Kidney epithelial cell (primary cell): ENCODE measurements at places on chromosomes 6 and 20. TPM values are rescaled to one million over a fixed set of nuclear protein-coding genes. Genes with fewer than 3 reads are reported as not detected.

The TMEM217 gene
- total RNA-seq: 2.0 and 4.0 TPM in 2 replicates

DNA sequence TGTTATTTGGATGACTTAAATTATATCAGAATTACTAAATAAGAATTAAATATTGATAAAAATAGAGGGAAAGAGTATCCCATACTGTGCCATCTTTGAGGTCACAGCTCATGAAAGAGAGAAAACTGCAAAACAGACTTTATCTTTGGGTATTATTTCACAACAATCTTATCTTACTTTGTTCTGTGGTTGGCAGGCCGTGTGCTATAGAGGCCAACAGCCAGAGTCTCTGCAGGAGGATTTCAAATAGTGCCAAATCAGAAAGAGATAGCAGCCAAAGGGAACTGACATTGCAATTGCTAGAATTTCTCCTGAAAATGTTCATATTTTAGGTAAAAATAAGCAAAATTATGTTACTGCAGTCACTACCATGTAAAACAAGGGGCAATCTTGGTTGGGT lies 354.2 kb downstream of the GRIK2 start:
- DNase-seq: no peak

- DNase-seq: no peak
These were observed 2.9 kb upstream of the MDGA1 start for GRCh38 chr6:37700620-37700973.

DNA sequence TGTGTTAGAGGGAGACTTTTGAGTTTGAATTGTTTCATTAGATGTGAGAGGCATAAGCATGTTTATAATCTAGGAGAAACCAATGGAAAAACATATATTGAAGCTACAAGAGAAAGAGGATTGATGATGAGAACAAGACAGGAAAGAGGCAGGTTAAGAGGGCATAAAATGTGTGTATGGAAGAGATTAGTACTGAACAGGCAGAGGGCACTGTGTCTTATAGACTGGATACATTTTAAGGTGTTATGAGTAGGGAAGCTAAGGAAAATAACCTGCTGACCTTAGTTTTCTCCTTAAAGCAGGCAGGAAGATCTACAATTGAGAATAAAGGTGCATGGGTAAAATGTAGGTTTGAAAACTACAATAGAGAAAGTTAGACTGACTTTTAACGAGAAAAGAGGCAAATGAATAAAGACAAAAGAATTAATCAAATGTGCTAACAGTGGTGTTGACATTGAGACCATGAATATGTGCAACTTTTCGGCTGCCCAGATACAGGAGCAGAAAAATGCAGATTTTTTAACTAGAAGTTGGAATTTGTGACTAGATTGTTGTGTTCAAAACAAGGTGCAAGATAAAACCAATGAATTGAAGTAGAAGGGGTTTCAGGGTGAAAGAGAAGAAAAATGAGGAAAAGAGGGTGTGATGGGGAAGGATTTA lies 846.3 kb downstream of the HACE1 start:
- DNase-seq: no peak

GRCh38 chr20:50048420-50049166 lies 64.4 kb downstream of the UBE2V1 start:
- DNase-seq: no peak

The DEFB128 gene
- not detected in 2 replicates for total RNA-seq

GRCh38 chr20:50381075-50381732 lies 129.0 kb upstream of the PTPN1 start:
- DNase-seq: no peak

The NR2E1 gene
- total RNA-seq: not detected in 2 replicates

- peak; percentile 14 for DNase-seq
These were observed 376.1 kb downstream of the UTRN start for GRCh38 chr6:144661116-144661806.

- no peak for DNase-seq
These were observed 79.0 kb downstream of the ADTRP start for GRCh38 chr6:11699576-11699975.

DNA sequence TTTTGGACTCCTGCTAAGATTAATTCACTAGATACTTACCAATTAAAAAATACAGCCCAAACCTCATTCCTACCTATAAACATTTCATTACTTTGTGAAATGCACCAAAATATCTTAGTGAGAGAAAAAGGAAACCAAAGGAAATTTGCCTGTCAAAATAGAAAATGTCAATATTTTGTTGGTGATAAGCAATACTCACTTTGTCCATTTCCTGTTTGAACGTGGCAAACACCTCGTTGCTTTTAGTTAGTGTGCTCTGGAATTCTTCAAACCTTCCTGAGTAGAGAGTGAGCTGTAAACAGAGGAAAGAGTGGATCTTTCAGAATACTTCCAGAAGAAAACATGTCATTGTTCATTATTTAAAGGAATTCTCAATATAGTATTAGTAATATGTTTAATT lies 44.2 kb downstream of the TXLNB start:
- no peak for DNase-seq

DNA sequence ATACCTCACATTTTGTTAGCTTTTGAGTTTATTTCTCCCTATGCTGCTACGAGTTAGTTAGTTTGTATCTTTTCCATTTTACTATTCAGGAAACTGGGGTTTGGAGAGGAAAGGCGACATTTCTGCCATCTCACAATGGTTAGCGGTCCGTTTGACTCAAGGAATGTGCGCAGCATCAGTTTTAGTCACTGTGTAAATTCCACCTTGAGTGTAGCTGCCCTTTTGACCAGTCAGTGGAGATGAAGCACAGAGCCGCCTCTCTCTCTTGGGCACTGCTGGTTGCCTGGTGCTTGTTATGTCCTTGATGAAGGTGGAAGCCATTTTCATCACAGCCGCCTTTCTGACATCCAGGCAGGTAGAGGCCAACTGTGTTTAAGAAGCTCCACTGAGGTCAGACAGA lies 185.5 kb downstream of the SCP2D1 start:
- DNase-seq: no peak

DNA sequence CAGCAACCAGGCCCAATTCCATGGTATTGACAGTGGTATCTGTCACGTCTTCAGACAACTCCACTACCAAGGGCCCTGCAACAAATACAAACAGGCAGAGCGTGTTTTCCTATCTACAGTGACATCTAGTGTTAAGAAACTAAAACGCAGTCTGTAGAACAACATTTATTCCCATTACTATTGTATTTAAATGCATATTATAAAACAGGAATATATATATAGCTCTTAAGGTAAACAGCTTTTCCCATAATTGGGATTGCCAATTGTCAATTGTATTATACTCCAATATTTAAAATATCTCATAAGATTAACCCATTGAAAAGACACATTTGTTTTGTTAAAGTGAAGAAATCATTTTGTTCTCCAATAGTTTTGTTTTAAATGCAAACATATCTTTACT lies 97.2 kb downstream of the KIF16B start:
- DNase-seq: no peak

DNA sequence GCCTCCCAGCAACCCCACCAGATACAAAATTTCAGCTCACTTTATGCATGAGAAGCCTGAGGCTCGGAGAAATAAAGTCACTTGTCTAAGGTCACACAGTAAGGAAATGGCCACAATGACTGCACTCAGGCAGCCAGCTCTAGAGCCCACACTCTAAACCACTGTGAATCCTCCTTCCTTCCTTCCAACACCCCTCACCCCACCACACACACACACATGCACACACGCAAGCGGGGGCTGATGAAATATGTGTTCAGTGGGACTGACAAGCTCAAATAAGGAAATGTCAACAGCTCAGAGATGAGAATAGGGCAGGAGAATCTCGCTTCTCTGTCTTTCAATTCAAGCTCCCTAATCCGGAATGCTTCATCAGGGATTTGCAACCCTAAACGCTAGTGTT lies 6.0 kb upstream of the BPIFA1 start:
- no peak for DNase-seq

The SYNDIG1 gene
- total RNA-seq: 0.41 and 0.67 TPM in 2 replicates

The BPIFB2 gene
- not detected in 2 replicates for total RNA-seq

DNA sequence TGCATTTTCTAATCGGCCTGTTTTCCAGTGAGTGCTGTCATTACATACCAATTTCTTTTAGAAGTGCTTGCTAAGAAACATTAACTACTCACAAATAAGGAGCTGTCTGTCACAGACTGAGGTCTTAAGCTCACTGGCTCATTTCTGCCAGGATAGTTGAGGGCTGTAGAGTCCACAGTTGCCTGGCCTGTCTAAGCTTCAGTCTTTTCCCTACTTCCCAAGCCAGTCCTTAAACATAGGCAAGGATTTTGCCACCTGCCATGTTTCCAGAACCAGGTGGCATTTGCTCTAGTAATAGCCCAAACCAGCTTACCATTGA lies 84.7 kb downstream of the LINC00237 start:
- DNase-seq: no peak

GRCh38 chr6:53645859-53646258 lies 19.7 kb downstream of the KLHL31 start:
- DNase-seq: no peak

- DNase-seq: no peak
These were observed 30.1 kb downstream of the REPS1 start for GRCh38 chr6:138957903-138958302.

DNA sequence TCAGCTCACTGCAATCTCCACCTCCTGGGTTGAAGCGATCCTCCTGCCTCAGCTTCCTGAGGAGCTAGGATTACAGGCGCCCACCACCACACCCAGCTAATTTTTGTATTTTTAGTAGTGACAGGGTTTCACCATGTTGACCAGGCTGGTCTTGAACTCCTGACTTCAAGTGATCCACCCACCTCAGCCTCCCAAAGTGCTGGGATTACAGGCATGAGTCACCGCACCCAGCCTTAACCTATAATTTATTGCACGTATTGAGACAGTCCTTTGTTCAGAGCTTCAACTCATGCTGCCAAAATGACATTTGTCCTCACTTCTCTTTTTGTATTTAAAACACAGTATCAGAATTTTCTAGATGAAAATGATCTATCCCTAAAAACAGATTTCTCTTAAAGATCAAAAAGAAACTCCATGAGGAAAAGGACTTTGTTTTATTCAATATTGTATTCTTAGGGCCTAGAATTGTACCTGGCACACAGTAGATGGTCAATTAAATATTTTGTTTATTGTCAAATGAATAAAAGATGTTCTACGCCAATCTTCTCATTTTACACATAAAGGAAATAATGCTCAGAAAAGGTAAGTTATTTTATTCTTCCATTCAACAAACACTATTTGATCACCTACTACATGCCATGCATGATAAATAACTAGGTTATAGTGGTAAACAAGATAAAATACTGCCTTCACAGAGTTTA lies 10.8 kb downstream of the SERAC1 start:
- DNase-seq: no peak

DNA sequence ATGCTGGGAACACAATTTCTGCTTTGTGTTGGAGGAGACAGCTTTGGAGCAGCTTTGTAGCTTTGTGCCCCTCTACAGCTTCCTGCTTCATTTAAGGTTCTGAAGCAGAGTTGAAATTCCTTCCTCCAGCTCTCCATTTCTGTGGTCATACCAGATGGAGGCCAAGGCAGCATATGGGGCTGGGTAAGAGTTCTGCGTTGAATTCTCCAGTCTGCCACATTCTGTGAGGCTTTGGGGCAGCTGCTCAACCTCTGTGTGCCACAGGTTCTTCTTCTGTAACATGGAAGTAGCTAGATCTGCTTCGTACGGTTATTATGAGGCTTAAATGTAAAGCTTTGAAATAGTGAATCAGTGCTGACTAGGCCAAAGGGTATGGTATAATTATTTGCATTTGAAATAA lies 2.9 kb upstream of the TRIM26 start:
- no peak for DNase-seq

GRCh38 chr6:46325561-46326530 lies 155.1 kb upstream of the ENPP5 start:
- DNase-seq: peak; percentile 34

- no peak for DNase-seq
These were observed 17.2 kb upstream of the DST start for GRCh38 chr6:56659721-56660380.

DNA sequence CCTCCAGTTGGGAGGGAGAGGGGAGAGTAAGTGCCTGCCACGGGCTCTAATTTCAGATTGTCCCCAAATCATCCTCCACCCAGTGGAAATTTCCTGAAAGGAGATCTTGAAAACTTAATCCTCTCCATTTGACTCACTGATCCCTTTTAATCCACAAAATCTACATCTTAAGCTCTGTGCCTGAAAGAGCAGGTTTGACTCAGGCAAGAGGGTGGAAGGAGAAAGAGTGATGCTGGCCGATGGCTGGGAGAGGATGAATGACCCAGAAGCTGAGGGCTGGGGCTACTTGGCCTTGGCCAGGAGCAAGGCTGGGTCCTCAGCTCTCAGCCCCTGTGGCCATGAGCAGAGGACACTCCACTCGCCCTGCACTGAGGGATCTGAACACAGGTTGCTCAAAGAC lies 8.1 kb downstream of the BPIFA2 start:
- no peak for DNase-seq

- DNase-seq: no peak
These were observed 282.5 kb upstream of the PLCB4 start for GRCh38 chr20:8786383-8786782.

The TTK gene
- 4.6 and 5.5 TPM in 2 replicates for total RNA-seq

GRCh38 chr20:858011-858410 lies 24.5 kb downstream of the FAM110A start:
- no peak for DNase-seq

The SLC22A7 gene
- not detected in 2 replicates for total RNA-seq

GRCh38 chr6:89364586-89364985 lies 12.1 kb upstream of the UBE2J1 start:
- DNase-seq: no peak

DNA sequence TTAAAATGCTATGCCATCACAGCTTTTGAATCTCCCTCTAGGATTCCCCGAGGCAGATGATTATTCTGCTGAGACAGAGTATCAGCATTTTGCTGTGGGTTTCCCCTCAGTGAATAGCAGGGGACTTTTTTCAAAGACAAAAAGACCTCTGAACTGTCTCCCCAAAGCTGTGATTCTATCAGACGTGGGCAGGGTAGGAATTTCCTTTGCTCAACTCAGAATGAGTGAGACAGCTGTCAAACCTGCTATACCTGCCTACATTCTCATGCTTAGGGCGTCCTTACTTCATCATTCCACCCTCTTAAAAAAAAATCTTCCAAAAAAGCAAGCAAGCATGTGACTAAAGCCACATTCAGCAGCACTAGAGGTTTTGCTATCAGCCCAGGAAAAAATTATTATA lies 147.6 kb upstream of the FAM83B start:
- no peak for DNase-seq

The PLN gene
- total RNA-seq: not detected in 2 replicates

The MMP24OS gene
- 17.5 and 19.3 TPM in 2 replicates for total RNA-seq

DNA sequence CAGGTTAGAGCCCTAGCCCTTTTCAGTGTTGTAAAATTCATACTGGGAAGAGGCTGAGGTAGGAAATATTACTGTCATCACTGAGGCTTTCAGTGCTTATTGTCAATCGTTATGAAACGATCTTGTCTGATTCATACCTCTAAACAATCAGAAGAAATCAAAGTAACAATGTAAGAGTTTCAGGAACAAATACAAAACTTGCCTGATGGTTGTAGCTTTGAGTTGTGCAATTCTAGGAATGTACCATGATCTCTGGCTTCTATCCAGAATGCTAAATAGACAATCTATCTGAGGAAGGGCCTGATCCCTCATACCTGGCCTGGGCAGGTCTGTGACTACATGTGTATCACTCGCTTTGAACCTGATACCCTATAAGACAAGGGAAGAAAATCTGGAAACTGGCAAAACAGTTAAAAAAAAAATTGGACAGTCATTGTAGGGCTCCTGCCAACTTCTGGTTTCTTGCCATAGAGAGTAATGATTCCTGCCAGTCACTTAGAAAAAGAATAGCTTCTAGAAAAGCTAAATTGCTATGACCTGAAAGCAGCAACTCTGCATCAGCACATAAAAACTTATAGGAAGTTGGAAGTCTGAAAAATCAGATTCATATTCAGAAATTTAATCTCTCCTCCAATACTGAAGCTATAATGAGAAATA lies 234.7 kb downstream of the BTBD9 start:
- no peak for DNase-seq
